ENCODE measurements at places on chromosomes 11 and 22. TPM values are rescaled to one million over a fixed set of nuclear protein-coding genes. Genes with fewer than 3 reads are reported as not detected.

DNA sequence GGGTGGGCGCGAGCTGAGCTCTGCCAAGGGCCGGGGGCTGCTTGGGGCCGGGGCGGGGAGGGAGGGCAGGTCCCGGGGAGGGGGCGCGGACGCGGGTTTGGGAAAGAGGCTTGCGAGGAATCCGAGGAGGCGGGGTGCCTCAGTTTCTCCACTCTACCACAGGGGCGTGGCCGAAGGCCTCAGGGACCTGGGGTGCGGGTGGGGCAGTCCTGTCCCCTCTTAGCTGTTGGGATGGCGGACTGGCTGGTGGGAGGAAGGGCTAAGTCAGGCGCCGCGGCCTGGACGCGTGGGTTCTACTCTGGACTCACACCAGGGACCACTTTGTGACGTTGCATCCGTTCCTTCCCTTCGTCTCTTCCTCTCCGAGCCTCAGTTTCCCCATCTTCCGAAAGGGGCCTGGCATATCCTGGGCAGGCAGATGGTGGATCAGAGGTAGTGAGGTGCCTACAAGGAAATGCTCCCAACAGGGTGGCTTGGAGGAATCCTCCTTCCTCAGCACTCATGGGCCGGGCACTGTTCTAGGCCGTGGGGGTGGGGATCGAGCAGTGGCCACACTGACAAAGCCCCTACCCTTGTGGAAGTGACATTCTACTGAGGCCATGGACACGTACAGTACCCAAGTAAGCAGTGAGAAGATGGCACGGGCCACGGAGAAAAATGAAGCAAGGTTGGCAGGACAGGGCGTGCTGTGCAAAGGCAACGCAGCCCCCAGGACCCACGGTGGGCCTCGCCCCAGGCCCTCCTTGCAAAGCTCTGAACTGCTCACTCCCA lies 13.2 kb downstream of the IGLL1 start:
- H3K4me1 ChIP-seq = peaks cover 9% of the 10 kb centered on the region
- no peak overlapping the region for H3K27ac ChIP-seq

DNA sequence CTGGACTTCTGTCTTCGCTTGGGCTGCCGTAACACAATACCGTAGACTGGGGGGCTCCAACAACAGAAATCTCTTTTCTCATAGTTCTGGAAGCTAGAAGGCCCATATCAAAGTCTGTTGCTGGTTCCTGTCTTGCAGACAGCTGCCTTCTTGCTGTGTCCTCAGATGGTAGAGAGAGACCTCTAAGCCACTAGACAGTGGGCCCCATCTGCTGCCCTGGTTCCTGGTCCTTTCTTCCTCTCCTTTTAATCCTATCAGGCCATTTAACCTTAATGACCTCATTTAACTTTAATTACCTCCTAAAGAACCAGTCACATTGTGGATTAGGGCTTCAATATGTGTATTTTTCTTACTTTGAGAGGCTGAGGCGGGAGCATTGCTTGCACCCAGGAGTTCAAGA lies 9.4 kb downstream of the CEP164 start:
- H3K4me1 ChIP-seq = no peaks in the 10 kb centered on the region
- no peak for DNase-seq
- no peaks in the 10 kb centered on the region for H3K27me3 ChIP-seq
- peaks cover 20% of the 10 kb centered on the region for H3K36me3 ChIP-seq
- H3K27ac ChIP-seq = no peak overlapping the region

ADAMTS15 gene
- total RNA-seq = not detected

DMC1 gene
- total RNA-seq = 15.8 TPM

All from activated CD4-positive, alpha-beta memory T cell treated with anti-CD3 and anti-CD28 coated beads for 36 hours (primary cell).